ENCODE measurements at places on chromosomes 11 and 22. TPM values are rescaled to one million over a fixed set of nuclear protein-coding genes. Genes with fewer than 3 reads are reported as not detected.

GRCh38 chr22:30121960-30122359 is 41.7 kb downstream of the HORMAD2 start:
- no peak overlapping the region for H3K27ac ChIP-seq
- H3K4me3 ChIP-seq = no peak overlapping the region
- DNase-seq = no peak

GRCh38 chr11:21865541-21865940 is 327.3 kb upstream of the ANO5 start:
- H3K4me3 ChIP-seq = no peak overlapping the region
- H3K36me3 ChIP-seq = no peaks in the 10 kb centered on the region
- no peaks in the 10 kb centered on the region for H3K4me1 ChIP-seq
- no peaks in the 10 kb centered on the region for H3K27me3 ChIP-seq

DNA sequence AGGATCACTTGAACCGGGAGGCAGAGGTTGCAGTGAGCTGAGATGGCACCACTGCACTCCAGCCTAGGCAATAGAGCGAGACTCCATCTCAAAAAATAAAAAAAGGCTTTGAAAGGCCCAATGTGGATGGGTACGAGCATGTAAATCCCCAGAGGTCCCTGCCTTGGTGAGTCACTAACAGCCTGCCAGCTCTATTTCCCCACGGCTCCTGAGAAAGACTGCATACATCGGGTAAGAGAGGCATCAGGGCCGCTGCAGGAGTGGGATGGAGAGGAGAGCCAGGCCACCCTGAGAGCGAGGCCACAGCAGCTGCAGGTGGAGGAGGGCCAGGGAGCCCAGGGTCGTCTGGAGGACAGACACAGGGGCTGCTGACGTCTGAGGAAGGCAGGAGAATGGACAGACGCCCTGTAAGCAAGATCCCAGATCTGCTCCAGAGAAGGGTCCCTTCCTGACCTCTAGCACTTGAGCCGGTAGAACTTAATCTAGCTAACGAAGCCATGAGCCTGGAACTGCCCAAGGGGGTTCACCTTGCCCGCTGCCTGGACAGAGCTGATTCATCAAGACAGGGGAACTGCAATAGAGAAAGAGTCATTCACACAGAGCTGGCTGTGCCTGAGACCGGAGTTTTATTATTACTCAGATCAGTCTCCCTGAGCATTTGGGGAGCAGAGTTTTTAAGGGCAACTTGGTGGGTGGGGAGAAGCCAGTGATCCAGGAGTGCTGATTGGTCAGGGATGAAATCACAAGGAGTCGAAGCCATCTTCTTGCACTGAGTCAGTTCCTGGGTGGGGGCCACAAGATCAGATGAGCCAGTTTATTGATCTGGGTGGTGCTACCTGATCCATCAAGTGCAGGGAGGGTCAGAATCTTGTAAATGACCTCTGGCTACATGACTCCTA is 5.1 kb upstream of the KRTAP5-9 start:
- H3K4me3 ChIP-seq = no peak overlapping the region
- no peaks in the 10 kb centered on the region for H3K27me3 ChIP-seq
- no peak for DNase-seq

DNA sequence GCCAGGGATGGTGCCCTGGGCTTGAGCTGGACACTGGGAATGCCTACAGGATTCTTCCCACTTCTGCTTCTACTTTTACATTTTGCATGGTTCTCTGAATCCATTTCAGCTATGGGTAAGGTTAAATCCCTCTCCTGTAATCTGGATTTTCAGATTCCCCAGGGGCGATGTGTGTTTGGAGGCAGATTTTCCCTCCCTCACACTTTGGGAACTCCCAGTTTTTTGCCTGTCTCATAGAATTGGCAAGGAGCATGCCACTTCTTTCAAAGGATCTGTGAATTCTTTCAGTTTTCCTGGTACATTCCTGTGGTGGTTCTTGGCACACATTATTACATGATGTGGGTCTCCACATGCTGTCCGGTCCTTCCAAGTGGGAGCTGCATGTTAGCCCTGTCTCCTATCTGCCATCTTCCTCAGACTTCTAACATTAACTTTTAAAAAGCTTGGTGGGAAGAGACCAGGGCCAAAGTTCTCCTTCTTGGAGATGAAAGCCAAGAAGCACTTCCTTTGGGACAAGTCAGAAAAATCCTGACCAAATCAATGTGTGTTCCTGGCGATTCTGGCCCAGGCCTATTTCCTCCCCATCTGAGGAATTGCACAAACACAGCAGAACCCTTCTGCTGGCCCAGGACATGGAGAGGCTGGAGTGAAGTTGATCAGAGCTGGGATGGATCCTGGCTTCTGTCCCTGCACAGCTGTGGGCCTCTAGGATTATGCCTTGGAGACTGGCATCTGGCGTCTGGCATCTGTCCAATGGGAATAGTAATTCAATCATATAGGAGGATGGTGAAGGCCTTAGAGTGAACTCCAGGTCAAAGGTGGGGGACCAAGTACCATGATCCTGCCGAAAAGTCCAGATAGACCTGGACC is 5.4 kb upstream of the APOL2 start:
- no peak overlapping the region for H3K27ac ChIP-seq
- no peak overlapping the region for H3K4me3 ChIP-seq
- no peaks in the 10 kb centered on the region for H3K36me3 ChIP-seq
- H3K4me1 ChIP-seq = peaks cover 48% of the 10 kb centered on the region
- H3K27me3 ChIP-seq = no peaks in the 10 kb centered on the region

- H3K4me3 ChIP-seq = no peak overlapping the region
- no peaks in the 10 kb centered on the region for H3K4me1 ChIP-seq
- H3K27ac ChIP-seq = no peak overlapping the region
- H3K27me3 ChIP-seq = no peaks in the 10 kb centered on the region
- no peaks in the 10 kb centered on the region for H3K36me3 ChIP-seq
- no peak for DNase-seq
These were observed 254.6 kb upstream of the CCDC90B start for GRCh38 chr11:83540728-83541127.

The SLC17A6 gene
- total RNA-seq = not detected

GRCh38 chr22:16847271-16847670 is 22.1 kb upstream of the XKR3 start:
- H3K27me3 ChIP-seq = no peaks in the 10 kb centered on the region
- H3K27ac ChIP-seq = no peak overlapping the region
- no peak for DNase-seq
- H3K36me3 ChIP-seq = no peaks in the 10 kb centered on the region
- no peaks in the 10 kb centered on the region for H3K4me1 ChIP-seq

- H3K27me3 ChIP-seq = no peaks in the 10 kb centered on the region
- no peaks in the 10 kb centered on the region for H3K36me3 ChIP-seq
- peaks cover 18% of the 10 kb centered on the region for H3K4me1 ChIP-seq
- H3K27ac ChIP-seq = no peak overlapping the region
- H3K4me3 ChIP-seq = no peak overlapping the region
These were observed 32.0 kb upstream of the NARS2 start for GRCh38 chr11:78606667-78607066.

GRCh38 chr22:28103596-28103995 is 184.5 kb upstream of the PITPNB start:
- no peak overlapping the region for H3K4me3 ChIP-seq
- H3K27ac ChIP-seq = no peak overlapping the region
- no peaks in the 10 kb centered on the region for H3K4me1 ChIP-seq
- H3K27me3 ChIP-seq = no peaks in the 10 kb centered on the region
